Hepatocyte (in vitro differentiated cells): ENCODE measurements at places on chromosomes 12 and 14. TPM values are rescaled to one million over a fixed set of nuclear protein-coding genes. Genes with fewer than 3 reads are reported as not detected.
A peak's percentile ranks its signal among the peaks of the same experiment; 100 is the strongest.

- no peak for DNase-seq
These were observed 17.5 kb downstream of the AQP6 start for GRCh38 chr12:49990273-49990672.

DNA sequence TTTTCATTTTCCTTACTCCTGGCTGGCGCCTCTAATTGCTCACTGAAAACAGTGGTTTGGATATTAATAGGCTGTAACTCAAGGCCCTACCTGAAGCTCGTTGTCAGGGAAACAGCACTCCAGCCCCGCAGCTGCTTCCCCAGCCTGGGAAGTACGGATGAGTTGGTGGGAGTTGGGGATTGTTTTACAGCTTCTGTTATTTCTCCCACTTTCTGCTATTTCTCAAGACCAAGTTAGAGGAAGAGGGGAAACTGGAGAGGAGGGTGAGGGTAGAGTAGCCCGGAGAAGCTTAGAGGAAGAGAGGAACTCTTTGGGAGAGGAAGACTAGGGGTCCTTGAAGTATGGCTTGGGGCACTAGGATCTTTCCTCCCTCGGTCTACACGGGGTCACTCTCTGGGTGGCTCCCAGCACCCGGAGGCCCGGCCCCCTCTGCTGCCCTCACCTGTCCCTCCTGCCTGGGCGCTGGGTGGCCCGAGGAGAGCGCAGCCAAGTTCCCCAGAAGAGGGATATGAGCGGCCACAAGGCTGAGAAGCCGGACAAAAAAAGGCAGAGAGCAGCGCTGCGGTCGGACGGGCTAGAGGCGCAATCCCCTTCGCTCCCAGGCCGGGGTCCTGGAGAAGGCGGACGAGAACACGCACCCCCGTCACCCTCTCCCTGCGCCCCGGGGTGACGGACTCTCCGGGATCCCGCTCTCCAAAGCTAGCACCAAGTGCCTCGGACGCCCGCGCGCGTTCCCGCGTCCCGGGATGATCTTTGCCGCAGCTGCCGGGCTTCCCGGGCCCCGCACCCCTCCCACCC, 671 bp downstream of the SPTB start:
- DNase-seq: peak; percentile 23

DNA sequence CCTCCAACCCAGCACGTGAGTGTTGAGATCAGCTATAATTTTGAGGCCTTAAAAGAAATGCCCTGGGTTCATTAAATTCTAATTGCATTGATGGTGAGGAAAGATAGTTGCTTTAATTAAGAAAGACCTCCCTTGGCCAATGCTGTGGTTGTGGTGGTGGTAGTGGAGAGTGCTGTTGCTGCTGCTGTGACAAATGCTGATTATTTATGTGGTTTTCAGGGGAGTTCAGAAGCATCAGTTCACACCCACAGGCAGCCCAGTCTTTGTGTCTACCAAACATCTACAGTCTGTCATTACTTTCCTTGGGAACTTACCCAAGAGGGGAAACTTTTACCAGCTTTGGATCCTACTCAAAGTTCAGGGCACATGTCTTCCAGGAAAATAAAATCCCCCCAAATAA, 178.4 kb upstream of the PARP11 start:
- no peak for DNase-seq

DNA sequence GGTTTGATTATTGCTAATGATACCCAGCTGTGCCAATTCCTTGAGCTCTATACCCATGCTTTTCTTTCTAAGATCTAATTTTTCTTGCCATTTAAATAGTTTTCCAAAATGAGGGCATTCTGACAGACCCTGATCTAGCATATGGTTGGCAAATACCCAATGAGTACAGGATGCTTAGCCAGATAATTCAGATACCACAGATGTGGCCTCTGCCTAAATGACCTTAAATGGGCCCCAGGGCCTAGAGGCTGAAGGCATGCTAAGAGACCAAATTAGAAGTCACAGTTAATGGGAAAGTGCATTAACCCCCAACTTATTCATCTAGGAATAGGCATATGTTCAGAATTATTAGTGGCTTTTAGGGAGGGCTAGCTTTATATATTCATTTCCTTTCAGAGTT, 122.3 kb upstream of the CNOT2 start:
- DNase-seq: no peak

GRCh38 chr12:11171969-11172675, 1.1 kb downstream of the SMIM10L1 start:
- DNase-seq: peak; percentile 29

GRCh38 chr14:33120966-33121365, 182.3 kb downstream of the NPAS3 start:
- no peak for DNase-seq

REP15 gene
- 0.43 and 1.2 TPM in 2 replicates for polyA plus RNA-seq

COL2A1 gene
- 43.8 and 57.9 TPM in 2 replicates for polyA plus RNA-seq

DNA sequence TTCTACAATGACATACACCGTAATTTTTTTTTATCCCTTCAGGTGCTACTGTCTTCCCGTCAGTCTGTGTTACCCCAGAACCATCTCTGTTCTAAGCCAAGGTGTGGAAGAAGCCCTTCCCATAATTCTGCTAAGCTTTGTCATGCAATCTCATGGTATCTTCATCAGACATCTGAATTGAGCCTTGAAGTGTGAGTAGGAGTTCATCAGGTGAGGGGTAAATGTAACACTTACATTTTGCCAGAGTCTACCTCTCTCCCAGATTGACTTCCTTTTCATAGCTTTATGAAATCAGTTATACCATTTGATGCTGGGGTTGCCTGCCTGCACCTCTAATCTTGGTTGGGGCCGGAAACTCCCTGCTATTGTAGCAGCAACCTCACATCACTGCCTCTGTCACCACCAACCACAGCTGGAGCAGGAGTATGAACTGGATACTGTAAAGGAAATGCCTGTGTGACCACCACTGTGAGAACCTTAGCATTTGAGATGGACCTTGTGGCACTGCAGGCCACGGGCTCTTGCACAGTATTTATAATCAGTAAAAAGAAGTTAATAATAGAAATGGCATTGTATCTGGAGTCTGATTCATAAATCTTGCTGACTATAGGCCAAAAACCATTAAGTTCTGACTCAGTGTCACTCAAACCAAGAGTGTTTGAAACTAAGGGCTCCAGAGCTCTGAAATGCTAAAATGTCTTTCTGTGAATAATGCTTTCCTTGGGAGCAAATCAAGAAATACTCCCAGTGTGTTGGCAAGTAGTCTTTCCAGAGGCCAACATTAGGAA, 58.7 kb upstream of the STK38L start:
- no peak for DNase-seq

PPFIA2 gene
- polyA plus RNA-seq: 1.2 TPM in 1 of 2 replicates, not detected in the other

ABHD12B gene
- not detected in 2 replicates for polyA plus RNA-seq

DNA sequence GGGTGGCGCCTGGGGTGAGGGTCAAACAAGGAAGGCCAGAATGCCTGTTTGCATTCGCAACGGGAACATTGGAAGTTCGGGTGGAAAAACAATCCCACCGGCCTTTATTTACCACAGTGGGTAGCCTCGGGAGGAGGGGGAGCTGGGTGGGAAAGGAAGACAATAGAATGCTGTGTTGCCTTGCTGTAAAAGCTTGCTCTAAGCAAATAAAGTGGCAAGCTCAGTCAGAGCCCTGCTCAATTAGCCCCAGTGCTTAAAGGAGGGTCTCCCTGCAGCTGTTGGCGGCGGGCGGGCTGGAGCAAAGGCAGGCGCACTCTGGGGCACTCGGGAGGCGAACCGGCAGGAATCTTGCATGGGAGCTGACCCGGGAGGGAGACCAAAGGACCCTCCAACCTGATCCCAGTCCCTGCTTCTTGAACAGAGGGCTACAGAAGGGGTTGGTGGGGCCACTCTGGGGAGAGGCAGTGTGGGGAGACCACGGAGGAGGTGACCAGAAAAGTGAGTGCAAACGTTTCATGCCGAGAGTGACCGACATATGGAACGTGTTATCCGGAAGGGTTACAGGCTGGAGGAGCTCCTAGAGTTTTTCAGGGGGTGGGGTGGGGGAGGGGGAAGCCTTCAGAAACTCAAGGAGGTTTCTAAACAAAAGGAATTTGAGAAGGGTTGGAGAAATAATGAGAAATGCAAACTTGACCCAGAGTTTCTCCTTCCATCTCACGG, 48.5 kb downstream of the NTF3 start:
- DNase-seq: peak; percentile 30

- no peak for DNase-seq
These were observed 189.0 kb upstream of the CCND2 start for GRCh38 chr12:4084573-4084972.

- peak; percentile 49 for DNase-seq
These were observed 545.1 kb upstream of the ATP2B1 start for GRCh38 chr12:90253674-90254181.

RIPK3 gene
- polyA plus RNA-seq: 7.0 and 7.4 TPM in 2 replicates

RASSF8 gene
- polyA plus RNA-seq: 20.3 and 24.6 TPM in 2 replicates

GRCh38 chr14:100524933-100525243, 62.3 kb downstream of the BEGAIN start:
- DNase-seq: peak; percentile 35

KRT83 gene
- polyA plus RNA-seq: not detected in 2 replicates

OR10G3 gene
- not detected in 2 replicates for polyA plus RNA-seq

GRCh38 chr12:132014915-132015280, 65.2 kb downstream of the EP400 start:
- no peak for DNase-seq

- no peak for DNase-seq
These were observed 423.6 kb downstream of the BTG1 start for GRCh38 chr12:91722072-91722471.

DNA sequence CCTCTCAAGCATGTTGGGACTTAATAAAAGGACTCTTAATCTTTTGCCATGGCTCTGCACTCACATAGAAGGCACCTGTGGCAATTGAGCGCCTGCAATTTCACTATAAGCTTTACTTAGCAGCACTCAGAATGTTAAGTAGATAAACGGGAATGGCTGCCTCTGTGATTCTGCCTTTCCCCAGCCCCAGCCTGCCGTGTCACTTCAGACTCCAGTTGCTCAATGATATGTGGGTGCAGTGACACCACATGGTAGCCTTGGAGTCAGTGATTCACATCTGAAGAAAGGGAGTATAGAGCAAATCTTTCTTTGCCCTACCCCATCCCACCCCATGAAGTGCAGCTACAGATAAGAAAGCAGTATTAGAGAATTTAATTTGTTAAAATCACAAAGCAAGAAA, 96.1 kb downstream of the ZFC3H1 start:
- DNase-seq: peak; percentile 19

DNA sequence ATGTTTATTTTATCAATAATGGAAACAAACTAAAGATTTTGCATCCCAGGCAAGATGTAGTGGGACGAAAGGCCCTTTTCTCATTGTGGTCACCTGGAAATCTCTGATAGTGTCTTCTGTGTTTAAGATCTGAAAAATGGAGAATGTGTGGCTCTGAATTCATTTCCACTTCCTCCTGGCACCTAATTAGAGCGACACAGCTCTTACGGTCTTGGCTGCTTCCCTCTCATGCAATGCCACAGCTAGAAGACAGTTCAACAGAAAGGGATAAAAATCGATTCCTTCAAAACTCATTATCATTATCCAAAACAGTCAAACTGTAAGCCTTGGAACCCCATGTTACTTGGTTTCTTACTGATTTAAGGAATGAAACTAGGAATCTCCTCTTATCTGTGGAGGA, 9.3 kb downstream of the ST8SIA1 start:
- no peak for DNase-seq

GRCh38 chr14:104387022-104388010, 192.2 kb upstream of the C14orf180 start:
- no peak for DNase-seq

IFNG-AS1 gene
- polyA plus RNA-seq: not detected in 2 replicates

DNA sequence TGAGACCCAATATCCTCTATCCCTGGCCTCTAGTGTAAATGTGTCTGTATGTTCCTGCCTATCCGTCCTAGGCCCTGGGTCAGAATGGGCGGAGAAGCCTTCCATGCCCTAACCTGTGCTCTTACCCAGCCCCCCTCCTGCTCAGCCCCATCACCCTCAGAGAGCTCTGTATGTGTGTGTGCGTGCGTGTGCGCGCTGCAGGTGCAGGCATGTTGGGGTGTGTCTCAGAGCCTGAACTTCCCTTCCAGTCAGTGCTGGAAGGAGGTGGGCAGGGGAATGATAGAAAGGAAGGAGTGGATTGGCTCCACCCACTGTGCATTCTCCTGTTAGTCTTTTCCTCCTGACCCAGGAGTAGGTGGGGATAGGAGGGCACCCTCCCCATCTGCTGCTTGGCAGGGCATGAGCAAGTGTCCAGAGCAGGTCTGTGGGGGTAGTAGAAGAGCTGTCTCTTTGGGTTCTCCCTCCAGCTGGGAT, 7.2 kb downstream of the NAB2 start:
- peak; percentile 47 for DNase-seq

DNA sequence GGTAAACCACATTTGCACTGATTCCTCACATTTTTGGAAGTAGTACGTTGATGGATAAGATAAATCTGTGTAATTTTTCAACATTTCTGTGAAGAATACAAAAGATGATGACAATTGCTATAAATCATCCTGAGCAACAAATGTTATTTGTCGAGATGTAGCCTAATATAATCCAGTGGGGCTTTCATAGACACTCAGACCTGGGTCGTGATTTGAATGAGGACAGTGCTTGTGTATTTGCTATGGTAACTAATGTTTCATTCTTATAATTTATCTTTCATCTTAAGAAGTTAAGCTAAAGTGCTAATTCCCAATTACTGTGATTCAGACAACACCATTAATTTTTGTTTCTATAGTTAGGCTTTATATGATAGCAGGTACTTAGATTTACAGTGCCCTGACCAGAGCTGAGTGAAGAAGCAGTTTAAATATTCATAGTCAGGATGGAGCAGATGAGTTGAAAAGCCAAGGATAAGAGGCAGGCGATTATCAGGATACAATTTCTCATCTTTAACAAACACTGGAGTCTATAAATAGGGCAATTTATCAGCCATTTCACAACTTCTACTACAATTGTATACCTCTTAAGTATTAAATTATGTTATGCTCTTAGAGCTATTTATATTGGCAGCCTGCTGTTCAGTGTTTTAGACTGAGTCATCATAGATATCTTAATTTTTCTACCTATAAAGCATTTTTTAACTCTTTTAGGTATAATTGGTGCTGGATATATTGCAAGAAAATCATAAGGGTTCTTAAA, 359.9 kb downstream of the TRHDE start:
- no peak for DNase-seq

NUP37 gene
- 25.1 and 26.7 TPM in 2 replicates for polyA plus RNA-seq

PTPN6 gene
- polyA plus RNA-seq: 20.8 and 25.4 TPM in 2 replicates

DNA sequence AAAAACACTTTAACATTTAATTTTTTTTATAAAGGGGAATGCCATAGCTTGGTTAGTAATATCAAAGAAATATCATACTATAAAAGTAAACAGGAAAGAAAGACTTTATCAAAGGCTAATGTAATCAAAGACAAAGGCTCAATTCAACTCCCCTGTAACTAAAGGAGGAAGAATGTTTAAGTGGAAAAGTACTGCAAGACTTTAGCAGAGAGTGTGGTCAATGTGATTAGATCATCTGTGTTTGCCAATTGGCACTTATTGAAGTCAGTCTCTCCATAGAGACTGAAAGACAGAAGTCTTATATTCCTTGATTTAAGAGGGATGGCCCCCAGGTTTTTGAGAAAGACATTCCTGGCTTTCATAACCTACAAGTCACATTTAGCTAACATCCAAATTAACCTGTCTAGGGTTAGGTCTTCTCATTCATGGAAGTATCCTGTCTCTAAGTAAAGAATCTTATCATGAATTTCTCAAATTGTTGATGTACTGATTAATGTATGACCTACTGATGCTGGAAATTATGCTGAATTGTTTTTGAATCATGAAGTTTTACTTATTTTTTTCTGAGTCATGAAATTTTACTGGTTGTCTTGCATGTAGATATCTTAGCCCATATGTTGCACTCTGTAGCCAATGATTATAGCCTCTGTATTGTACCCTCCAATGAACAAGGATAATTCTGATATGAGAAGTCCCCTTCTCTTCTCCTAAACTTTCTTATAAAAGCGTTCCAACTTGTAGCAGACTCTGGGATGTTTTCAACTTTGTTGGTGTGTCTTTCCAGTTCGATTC, 65.4 kb downstream of the ATXN7L3B start:
- DNase-seq: no peak

GRCh38 chr12:91381309-91381804, 198.7 kb upstream of the DCN start:
- peak; percentile 84 for DNase-seq
